ENCODE measurements at places on chromosomes 3 and 15. TPM values are rescaled to one million over a fixed set of nuclear protein-coding genes. Genes with fewer than 3 reads are reported as not detected.
A peak's percentile ranks its signal among the peaks of the same experiment; 100 is the strongest.

Gene ANKRD63
- total RNA-seq = 0.89 TPM

GRCh38 chr15:41022487-41023090 lies 69.3 kb downstream of the CHAC1 start:
- peak; percentile 28 for DNase-seq

- DNase-seq = no peak
Measured at GRCh38 chr3:196920733-196921132, 21.6 kb downstream of the NCBP2 start.

DNA sequence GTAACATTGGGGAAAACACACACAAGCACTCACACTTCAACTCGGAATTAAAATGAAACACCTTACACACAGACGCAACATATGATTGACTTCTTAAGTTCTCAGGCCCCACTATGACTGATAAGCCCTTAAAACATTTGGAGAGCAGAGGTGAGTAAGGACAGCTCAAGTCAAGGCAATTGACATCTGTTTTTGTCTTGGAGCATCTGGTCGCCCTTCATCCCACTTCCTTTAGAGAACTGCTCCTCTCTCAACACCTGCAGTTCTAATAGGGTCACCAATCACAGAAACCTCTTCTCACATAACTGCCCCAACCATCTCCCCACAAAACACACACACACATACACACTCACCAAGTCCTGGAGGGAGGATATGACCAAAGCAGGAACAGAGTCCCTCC lies 43.4 kb downstream of the ERC2 start:
- no peak for DNase-seq

Gene P2RY12
- not detected for total RNA-seq

Gene SYNPR
- total RNA-seq = not detected

DNA sequence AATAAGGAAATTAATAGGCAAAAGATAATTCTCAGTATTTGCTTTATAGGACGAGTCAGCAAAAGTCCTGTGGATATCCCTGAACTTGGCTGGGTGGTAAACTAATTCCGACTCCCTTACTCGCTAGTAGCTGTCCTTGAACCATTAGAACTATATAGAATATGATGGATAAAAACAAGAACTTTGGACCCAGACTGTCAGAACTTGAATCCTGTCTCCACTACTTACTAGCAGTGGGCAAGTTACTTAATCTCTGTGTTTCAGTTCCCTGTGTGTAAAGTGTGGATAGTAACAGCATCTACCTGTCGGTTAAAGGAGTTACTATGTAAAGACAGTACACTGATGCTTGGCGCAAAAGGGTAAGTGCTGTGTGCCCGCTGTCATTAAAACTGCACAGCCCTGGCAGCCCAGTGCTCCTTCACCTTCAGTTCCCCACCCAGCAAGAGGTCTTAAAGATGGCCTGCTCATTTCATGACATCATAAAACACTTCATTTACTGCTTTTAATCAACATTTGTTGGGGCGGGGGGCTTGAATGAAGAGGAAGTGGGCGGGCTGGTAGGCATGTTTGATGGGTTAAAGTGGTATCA lies 7.3 kb downstream of the TPM1 start:
- no peak for DNase-seq

DNA sequence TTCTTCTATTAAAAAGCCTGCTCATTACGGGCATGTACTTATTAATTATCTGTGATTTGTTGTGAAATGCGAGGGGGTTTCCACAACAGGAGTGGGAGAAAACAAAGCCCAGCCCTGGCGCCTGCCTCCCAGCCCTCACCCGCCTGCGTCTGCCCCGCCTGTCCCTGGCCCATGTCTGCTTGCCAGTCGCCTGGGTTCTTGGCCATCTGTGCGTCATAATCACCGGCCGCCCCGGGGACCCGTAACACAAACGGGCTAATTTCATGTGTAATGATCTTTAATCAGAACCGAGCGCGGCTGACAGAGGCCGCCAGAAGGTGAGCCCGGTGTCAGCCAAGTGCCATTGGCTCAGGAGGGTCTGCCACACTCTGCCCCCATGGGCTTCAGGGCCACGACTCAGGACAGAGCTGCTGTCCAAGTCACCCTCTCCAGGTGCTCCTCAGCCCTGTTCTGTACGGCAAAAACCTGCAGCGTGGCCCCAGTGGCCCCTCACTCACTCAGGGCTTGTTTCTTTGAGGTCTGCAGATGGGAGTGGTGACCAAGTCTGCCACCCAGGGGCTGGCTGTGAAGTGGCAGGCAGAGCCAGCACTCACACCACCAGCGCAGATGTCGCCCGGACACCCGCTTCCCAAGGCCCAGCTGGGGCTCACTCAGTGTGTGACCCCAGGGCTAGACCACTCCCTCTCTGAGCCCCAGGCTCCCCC lies 28.8 kb upstream of the TMEM115 start:
- DNase-seq = no peak

DNA sequence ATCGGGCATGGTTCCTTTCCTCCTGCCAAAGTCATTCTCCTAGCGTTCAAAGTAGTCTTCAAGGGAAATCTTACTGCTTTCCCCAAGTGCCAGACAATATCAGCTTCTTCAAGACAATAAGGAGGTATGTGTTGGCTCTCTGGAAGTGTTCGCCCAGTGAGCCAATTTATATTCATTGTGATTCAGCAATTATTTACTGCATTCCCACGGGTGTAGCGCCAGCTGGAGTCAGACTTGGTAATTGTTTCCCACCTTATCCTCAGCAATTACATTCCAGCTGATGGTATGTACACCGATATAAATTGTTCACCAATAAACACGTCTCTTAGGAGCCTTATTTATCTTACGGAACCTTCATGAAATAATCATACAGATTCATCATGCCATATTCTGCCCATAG lies 103.6 kb upstream of the CTNNB1 start:
- no peak for DNase-seq

- DNase-seq = no peak
Measured at GRCh38 chr3:15536856-15537255, 15.3 kb upstream of the COLQ start.

GRCh38 chr3:95172164-95172943 lies 1109.5 kb downstream of the NSUN3 start:
- DNase-seq = no peak

- DNase-seq = no peak
Measured at GRCh38 chr3:81393251-81393650, 368.2 kb downstream of the GBE1 start.

Gene ARL6
- total RNA-seq = 2.9 TPM

Gene DLL4
- total RNA-seq = 1.5 TPM

DNA sequence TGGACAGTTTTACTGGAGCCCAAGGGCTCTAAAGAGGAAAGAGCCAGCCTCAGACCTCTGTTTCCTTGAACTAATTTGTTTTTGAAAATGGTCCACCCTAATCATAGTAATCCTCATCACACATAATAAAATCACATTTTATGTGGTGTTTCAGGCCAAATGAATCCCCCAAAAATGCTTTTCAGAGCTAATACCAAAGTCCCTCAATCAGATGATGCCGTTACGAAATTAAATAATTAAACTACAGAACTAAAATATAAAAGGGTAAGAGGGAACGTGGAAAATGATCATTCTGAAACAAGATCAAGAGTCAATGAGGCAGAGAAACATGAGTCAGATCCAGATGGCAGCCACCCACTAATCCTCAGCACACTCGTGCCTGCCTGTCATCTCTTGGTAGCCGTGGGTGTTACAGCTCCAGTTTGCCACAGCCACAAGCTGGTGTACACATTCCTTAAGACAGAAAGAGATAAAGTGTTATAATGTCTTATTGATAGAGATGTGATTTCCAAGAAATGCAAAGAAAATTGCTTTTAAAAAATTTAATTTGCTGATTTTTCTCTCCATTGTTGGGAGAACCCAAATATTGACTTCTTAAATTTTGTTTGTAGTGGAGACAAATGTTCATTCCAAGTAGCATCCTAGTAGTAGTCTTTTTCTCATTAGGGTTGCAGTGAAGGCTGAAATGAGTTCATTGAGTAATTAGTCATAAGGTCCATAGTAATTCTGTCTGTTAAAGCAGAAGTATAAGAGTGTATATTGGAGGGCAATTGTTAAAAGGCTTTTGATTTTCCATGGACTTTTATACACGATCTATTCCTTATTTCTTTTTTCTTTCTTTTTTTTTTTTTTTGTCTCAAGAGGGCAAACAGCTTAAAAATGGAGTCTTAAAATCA lies 104.2 kb downstream of the AGBL1 start:
- DNase-seq = no peak

- DNase-seq = no peak
Measured at GRCh38 chr3:11381563-11381962, 109.4 kb downstream of the ATG7 start.

Gene FBN1
- 1.7 TPM for total RNA-seq

- peak; percentile 23 for DNase-seq
Measured at GRCh38 chr3:51311055-51311454, 74.0 kb upstream of the MANF start.

DNA sequence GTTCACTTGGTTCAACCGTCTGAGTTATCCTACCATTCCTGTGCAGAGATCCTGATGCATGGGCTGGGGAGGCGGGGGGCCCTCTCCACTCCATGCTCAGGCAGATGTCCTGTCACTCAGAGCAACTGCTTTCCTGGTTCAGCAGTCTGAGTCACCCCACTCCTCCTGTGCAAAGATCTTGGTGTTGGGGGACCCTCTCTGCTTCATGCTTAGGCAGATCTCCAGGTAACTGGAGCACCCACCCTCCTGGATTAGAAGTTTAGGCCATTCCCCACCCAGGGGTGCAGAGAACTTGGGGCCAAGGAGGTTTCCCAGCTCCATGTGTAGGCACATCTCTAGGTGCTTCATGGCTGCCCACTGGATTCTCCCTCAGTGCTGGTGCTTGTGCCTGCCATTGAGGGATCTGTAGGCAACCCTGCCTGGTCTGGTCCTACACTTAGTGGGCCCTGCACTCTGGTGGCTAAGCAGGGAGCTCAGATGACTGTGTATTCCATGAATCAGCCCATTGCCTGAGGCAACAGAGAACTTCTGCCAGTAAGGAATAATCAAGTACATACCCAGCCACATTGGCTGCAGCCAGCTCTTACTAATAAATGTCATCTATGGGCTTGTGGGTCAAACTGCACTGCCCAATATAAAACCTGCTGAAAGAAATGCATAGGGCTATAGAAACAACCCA lies 465.4 kb upstream of the THBS1 start:
- DNase-seq = no peak

Gene LXN
- not detected for total RNA-seq

Gene OIP5
- 19.7 TPM for total RNA-seq

Gene ADAMTS17
- total RNA-seq = 4.2 TPM

DNA sequence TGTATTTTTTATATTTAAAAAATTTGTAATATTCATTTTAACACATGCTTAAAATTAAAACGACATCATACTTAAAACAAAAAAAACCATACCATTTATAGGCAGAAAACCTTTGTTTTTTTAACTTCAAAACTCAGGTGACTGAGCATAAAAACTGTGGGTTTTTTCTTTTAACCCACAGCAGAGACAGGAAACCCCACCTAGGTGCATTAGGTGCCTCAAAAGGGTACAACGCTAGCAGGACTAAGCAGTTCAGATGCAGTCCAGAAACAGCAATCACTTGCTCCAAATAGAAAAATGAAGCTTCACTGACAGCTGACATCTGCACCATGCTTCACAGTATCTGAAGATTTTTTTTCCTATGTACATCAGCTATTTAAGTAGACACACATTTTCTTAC lies 52.3 kb downstream of the GLB1 start:
- DNase-seq = no peak

Gene C2CD4B
- total RNA-seq = not detected

DNA sequence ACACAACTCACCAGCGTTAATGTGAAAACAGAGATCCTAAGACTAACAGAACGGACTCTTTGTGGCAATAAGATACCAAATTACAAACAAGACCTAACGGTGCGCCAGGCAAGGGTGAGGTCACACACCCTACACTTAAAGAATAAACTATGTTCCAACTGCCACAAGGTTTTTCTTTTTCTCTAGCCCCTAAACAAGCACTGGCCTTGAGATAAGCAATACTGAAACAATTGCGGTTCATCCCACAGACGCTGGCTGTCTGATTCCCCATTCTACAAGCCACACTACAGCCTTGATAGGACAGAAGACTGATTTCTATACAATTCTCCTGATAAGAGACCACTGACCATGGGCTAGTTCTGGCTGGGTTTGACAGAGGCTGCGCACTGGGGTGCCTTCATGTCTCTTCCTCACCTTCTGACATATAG lies 20.5 kb upstream of the LIMD1 start:
- no peak for DNase-seq

Gene STRIT1
- not detected for total RNA-seq

- DNase-seq = no peak
Measured at GRCh38 chr3:690770-691169, 402.1 kb upstream of the CNTN6 start.

- DNase-seq = no peak
Measured at GRCh38 chr3:5029715-5030114, 50.5 kb downstream of the BHLHE40 start.

Gene SMCO1
- not detected for total RNA-seq

- DNase-seq = peak; percentile 23
Measured at GRCh38 chr3:45343947-45344346, 44.4 kb upstream of the LARS2 start.

DNA sequence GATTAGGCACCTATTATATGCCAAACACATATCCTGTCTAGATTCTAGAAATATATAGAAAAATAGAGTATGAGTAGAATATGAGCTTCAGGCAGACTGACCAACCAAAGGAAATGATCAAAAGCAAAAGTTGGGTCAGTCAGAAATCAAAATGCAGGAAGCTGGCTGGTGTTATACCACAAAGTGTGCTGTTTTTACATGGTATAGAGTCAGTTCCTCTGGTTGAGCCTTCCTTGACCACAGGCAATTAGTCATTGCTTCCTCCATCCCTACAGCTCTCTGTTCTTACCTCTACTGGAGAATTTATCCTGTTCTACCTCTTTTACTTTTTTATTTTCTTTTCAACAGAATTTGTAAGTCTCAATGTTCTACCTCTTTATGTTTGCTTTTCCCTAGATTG lies 149.8 kb downstream of the TMCO5A start:
- DNase-seq = no peak

Gene ANKUB1
- total RNA-seq = not detected

Gene CCRL2
- total RNA-seq = not detected

Gene MLF1
- 43.7 TPM for total RNA-seq

DNA sequence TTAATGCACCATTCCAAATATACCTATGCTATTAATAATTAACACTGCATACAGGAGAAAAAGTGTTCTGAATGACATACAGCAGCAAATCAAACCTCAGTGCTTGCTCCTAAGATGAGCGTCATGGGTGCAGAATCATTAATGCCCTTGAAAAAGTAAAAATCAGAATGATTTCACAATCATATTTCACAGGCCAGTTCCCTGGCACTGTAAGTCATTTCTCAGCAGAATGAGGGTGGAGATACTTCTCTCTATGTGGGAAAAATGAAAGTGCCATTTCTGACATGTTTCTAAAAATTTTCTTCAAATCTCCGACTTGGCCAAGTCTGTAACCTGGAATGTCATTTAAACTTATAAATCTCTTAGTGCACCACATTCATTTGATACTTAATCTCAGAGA lies 549.8 kb upstream of the AGTR1 start:
- no peak for DNase-seq

DNA sequence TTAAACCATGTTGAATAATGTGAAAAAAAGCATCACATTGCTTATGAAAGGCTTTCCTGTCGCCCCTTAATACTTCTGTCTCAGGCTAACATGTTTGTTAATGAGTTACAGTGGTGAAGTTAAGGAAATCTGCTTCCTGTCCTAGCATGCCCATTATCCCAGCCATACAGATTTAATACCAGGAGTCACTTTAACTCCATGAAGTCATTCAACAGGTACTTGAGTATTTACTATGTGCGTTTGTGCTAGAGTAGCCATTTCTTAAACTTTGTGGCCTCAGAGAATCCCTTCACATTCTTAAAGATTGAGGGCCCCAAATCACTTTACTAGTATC lies 10.1 kb upstream of the SETD5 start:
- no peak for DNase-seq

Gene IMPG2
- total RNA-seq = 0.20 TPM
